ENCODE measurements at places on chromosomes 16 and 17.

DNA sequence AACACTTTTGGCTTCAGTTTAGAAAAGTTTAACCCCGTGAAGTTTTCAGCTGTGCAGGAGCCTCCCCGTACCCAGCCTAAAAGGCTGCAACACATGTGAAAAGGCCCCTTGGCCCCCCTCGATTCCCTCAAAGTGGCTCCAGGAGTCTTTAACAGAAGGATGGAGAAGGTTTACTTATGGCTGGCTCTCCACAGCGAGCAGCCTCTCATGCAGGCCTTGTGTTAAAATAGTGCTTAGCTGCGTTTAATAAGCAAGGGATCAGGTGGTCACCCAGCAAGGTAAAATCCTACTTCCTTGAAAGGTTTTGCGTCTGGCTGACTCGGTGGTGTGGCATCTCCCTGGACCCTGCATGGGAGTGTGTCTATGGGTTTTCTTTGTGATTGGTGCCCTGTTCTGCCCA, 8.4 kb upstream of the CYLD start:
- no peak for DNase-seq

GRCh38 chr17:46158323-46159296, 34.6 kb downstream of the KANSL1 start:
- no peak for DNase-seq

- DNase-seq = no peak
Measured at GRCh38 chr16:12390074-12390605, 413.5 kb downstream of the CPPED1 start.

- no peak for DNase-seq
Measured at GRCh38 chr17:19713462-19713861, 2.9 kb downstream of the SLC47A2 start.

- no peak for DNase-seq
Measured at GRCh38 chr17:30000755-30001257, 59.4 kb downstream of the EFCAB5 start.

- no peak for DNase-seq
Measured at GRCh38 chr16:52906281-52906680, 146.4 kb downstream of the CHD9NB start.

- peak; percentile 65 for DNase-seq
Measured at GRCh38 chr16:85879975-85880831, 18.8 kb upstream of the IRF8 start.

- DNase-seq = no peak
Measured at GRCh38 chr17:1847191-1847590, 17.4 kb downstream of the RPA1 start.

DNA sequence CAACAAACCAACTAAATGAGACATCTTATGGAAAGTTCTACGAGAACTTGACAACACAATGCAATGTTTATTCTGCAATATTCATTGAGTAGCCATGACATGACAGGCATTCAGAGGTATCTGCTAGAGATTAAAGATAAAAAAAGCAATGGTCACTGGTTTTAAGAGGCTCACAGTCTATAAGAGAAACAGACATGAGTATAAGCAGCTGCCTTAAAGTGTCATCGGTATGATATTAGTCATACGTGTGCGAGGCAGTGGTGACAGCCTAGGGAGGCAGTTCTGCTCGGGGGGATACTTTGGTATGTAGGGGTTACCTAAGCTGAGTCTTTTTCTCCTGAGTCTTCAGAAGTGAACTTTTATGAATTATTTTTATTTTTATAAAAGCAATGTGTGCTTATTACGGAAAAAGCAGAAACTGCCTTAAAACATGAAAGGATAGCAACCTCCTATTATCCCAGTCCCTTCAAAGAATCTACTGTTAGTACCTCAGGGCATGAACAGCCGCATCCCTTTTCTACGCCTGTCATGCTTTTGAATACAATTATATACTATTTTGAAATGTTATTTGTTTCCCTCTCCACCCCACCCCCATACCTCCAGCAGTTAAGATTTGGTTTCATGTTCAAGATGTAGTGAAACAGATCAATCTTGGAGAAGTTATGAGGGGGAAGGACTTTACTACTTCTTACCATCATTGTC, 7.7 kb downstream of the ST6GALNAC1 start:
- DNase-seq = no peak

DNA sequence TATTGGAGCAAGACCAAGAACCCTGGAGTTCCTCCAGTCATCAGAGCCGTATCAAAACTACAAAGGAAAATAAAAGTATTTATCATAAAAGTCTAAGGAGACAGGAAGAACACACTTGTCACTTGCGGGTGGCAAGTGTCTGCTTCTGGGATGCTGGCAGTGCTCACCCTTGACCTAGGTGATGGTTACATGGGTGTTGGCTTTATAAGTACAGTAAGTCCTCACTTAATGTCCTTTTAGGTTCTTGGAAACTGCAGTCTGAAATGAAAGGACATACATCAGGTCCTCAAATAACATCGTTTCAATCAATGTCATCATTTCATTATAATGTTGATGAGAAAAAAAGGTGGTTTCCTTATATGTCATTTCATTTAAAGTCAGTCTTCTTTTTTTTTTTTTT, 3.0 kb upstream of the AIPL1 start:
- DNase-seq = no peak

- no peak for DNase-seq
Measured at GRCh38 chr17:56597495-56597990, 4.0 kb downstream of the NOG start.

- no peak for DNase-seq
Measured at GRCh38 chr17:49490276-49490675, 4.8 kb upstream of the NGFR start.

- no peak for DNase-seq
Measured at GRCh38 chr17:41775394-41776226, 10.9 kb downstream of the JUP start.

- no peak for DNase-seq
Measured at GRCh38 chr17:81515530-81516041, 3.0 kb upstream of the ACTG1 start.

DNA sequence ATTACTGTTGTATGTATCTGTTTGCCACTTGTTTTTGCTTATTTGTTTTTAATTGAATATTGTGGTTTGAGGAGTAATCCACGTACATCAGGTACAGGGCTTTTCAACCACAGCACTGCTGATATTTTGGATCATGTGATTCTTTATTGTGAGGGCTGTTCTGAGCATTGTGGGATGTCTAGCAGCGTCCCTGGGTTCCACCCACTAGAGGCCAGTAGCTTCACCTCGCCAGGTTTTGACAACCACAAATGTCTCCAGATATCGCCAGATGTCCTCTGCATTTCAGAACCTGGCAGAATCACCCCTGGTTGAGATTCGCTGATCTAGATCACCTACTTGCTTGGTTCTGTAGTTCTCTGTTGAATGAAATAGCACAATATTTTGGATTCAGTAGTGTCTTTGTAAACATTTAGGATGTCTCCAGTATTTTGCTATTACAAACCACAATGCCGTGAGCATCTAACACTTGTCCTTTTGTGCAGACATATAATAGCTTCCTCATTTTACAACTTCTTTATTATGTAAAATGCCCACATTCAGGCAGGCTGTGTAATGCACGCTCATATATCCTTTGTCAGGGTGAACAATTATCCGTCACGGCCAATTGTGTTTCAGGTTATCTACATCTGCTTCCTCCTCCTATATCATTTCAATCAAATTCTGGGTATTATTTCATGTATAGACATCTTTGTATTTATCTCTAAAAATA, 380.3 kb downstream of the SNX29 start:
- no peak for DNase-seq

DNA sequence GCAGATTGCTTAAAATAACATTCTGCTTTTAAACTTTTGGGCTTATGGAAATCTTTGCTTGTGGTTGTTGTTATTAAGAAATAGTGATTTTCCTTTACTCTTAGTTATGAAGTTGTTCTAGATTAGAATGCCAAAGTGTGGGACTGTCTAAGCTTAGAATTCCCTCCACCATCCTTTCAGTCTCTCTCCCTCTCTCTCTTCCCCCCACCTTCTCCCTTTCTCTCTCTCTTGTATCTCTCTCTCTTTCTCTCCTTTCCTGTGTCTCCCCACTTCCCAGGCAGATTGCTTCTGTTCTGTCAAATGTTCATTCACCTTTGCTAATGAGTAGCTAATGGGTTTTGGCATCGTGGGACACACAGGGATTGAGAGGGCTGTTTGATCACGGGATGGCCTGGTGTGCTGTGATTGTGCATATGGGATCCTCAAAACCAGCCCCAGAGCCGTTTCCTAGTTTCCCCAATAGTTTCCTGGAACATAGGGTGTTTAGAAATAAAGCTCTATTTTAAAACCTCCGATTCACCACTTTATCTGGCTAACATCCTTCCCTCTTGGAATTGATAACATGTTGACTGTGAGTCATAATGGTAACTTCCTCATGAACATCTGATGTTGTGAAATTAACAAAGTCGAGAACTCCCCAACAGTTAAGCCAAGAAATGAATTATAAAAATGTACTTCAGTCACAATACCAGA, 502.6 kb downstream of the TMEM114 start:
- DNase-seq = no peak

DNA sequence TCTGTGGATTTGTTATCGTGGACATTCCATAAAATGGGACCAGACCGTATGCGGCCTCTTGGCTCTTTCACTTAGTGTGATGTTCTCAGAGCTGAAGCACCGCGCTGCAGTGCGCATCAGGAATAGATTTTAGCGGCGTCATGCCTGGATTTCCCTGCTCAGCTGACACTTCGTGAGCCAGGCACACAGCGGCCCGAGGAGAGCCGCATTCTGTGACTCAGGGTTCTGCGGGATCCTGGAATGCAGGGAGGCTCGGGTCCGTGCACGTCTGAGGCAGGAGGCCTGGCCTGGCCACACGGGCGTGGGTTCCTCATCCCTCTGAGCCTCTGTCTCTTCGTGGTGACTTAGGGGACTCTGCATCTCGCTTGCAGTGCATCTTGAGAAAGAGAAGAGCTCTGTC, 13.4 kb downstream of the CBFA2T3 start:
- no peak for DNase-seq

DNA sequence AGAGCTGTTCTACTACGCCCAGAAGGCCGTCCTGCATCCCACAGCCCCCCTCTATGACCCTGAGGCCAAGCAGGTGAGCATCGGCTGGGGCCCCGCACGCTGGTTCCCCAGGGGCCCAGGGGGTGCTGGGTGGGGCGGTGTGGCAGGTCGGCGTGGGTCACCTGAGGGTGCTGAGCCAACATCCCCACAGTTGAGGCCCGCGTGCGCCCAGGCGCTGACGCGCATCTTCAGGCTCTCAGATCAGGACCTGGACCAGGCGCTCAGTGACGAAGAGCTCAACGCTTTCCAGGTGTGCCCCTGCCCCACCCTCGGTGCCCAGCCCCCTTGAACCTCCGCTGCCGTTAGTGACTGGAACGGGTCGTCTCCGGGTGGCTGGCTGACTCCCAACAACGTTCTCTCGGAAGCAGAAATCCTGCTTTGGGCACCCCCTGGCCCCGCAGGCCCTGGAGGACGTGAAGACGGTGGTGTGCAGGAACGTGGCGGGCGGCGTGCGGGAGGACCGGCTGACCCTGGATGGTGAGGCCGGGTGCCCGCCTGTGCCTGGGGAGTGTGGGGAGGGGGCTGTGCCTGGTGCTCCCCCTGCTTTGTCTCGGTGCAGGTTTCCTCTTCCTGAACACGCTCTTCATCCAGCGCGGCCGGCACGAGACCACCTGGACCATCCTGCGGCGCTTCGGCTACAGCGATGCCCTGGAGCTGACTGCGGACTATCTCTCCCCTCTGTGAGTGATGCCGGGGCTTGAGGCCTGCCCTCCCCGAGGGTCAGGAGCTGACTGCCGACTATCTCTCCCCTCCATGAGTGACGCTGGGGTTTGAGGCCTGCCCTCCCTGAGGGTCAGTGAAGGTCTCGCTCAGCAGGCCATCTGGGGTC, 2.8 kb downstream of the RHOT2 start:
- DNase-seq = no peak

DNA sequence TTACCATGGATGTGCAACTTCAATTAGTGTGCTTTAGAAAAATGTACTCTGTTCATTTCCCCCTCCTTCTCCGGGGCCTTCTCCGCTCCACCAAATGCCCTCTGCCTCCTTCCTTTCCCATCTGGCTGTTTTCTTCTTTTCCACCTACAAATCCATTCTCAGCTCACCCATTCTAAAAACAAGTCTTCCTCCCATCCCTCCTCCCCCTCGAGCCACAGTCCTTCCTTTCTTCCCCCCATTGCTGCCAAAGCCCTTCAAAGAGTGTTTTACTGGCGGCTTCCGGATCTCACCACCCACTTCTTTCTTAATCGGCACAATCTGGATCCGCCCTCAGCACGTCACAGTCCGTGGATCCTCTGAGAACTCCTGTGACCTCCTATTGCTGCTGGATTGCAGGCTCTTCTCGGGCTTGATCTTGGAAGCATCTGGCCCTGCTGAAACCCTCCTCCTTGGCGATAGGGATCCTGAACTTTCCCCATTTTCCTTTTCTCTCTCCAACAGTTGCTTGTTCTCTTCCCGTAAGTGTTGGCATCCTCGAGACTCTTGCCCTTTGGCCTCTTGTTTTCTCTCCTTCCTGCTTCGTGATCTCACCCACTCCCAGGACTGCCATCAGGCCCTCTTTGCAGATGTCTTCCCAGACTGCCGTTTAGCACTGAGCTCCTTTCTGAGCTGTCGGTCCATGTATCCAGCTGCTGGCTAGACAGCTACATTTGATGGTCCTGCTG, 36.0 kb upstream of the FBXO47 start:
- DNase-seq = no peak

GRCh38 chr17:48296453-48296852, 133.6 kb downstream of the SKAP1 start:
- no peak for DNase-seq

DNA sequence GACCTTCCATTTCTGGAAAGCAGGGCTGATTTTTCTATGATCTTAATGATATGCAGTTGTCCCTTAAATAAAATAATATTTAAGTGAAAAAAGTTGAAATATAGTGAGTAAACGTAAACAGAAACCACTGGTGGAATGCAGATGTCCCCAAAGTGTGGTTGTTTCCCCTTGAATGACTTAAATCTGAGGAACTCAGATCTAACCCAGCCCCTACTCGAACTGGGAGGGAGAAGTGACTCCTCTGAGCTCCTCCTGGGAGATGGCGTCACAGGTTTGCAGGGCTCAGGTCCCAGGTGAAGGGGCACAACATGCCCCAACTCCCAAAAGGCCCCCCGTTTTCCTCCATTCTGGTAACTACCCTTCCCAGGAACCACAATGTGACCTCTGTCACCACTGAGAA, 142.8 kb downstream of the IRF8 start:
- DNase-seq = no peak

DNA sequence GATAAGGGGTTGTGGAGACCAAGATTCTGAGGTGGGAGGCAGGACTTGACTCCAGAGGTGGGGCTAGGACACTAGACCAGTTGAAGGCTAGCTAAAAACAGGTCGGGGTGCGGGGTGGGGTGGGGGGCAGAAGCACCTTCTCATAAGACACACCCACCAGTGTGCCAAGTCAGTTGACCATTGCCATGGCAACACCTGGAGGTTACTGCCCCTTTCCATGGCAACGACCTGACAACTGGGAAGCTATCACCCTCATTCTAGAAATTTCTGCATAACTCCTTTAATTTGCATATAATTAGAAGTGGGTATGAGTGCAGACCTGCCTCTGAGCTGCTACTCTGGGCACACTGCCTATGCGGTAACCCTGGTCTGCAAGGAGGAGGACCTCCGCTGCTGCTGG, 53.9 kb upstream of the ALOX12 start:
- DNase-seq = no peak

Measured in GM10248 (cell line).